ENCODE measurements at places on chromosomes 4 and X.

GRCh38 chr4:53234111-53234510, 131.8 kb downstream of the SCFD2 start:
- no peak for DNase-seq

DNA sequence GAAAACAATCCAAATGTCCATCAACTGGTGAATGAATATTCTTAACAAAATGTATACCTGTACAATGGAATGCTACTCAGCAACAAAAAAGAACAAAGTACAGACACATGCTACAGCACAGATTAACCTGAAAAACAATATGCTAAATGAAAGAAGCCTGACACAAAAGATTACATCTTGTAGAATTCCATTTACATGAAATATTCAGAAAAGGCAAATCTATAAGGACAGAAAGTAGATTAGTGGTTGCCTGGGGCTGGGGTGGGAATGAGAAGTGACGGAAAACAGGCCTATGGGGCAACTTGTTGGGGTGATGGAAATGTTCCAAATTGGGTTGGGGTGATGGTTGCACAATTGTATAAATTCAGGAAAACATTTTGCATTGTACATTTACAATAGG, 219.1 kb upstream of the GPC4 start:
- DNase-seq: no peak

GRCh38 chrX:25596921-25597320, 541.2 kb upstream of the MAGEB18 start:
- no peak for DNase-seq

GRCh38 chrX:120147537-120147936, 10.9 kb upstream of the RHOXF2 start:
- no peak for DNase-seq

DNA sequence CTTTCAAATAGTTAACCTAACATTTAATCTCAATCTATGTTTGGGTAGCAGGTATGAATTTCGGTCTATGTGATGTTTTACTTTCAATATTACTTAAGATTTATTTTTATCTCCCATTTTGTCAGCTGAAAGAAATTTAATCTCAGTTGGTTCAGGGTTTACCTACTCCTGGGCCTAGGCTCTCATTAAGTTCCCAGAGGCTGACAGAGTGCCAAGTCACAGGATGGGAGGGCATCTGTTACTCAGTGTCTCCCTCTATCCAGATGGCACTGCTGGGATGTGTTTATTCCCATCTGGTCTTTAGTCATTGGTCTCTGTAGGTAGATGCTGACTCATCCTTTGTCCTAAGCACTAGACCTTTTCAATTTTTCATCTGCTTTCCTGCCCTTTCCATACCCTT, 129.4 kb upstream of the ARSJ start:
- DNase-seq: no peak

DNA sequence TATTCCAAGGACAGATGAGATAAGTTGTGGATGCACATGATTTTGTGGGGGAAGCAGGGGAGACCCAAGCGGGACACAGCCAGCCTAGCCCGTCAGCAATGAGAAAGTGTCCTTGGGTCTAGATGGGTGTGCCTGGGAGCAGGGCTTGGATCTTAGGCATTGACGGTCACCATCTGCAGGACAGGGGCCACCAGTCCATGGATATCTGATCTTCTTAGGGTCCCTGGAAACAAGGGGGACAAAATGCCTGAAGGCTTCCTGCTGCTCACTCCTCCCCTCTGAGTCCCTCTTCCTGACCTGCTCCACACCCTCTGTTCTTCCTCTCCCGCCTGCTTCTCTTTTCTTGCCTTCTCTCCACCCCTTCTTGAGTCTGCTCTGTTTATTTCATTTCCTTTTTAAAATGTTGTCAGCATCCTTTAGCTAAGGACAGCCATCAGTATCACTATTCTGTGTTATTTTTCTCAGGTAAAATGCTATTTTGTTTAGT, 298.4 kb downstream of the RAPGEF2 start:
- no peak for DNase-seq
